ENCODE measurements at places on chromosomes 1 and 21.

GRCh38 chr1:3135744-3136455 lies 66.9 kb downstream of the PRDM16 start:
- DNase-seq = no peak

- DNase-seq = no peak
Observed at GRCh38 chr1:201327687-201328240, 44.5 kb downstream of the PKP1 start.

DNA sequence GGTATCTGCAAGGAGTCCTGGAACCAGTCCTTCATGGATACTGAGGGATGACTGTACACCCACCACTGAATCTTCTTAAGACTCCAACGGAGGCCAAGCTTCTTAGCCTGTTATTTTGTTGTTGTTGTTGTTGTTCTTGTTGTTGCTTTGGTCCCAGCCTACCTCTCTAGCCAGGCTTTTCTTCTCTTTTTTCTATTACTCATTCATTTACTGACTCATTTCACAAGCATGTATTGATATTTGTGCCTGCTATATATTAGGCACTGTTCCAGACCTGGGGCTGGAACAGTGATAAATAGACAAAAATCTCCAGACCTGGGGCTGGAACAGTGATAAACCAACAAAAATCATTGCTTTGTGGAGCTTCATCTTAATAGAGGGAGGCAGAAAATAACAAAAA lies 20.4 kb downstream of the CENPF start:
- no peak for DNase-seq

DNA sequence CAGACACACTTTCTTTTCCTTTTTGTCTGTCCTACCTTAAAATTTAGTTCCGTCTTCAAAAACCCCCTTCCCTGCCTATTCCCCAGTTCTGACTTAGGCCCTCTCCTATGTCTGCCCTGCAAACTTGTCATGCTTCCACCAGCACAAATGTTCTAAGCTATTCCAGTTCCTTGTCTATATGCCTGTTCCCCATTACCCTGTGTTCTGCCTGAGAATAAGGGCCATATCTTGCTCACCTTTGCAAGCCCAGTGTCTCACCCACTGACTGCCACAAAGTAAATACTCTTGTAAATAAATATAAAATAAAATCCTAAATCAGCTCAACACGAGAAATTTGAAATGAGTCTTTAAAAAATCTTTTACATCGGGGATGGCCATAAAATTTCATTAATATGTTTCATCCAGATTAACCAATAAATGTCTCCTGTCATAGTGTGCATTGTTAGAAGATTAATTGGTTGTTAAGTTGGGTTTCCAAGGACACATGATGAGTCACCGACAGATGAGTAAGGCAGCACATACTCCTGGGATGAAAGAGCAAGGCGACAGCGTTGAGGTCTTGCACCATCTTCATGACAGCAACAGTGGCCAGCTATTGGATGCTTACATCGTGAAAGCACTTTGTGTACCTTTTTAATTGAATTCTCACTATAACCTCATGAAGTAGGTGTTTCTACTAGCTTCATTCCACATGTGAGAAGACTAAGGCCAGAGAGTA lies 92.6 kb upstream of the NGF start:
- DNase-seq = no peak

GRCh38 chr1:174200746-174201145 lies 41.4 kb downstream of the RABGAP1L start:
- no peak for DNase-seq

DNA sequence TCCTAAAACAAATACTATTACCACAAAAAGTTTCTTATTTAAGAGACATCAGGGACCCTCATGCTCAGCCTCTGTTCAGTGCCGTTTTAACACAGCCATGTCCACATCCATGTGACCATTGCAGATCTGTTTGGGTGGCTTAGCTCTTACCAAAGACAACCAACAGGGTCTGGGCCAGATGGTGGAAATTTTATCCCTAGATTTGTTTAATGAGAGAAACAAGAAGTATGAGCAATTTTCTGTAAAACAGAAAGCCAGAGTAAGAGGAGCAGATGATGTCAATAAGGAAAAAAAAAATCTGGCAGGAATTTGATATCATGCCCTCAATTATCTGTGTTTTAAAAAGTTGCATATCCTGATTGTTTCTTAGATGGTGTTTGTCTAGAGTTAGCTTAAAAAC lies 299.9 kb downstream of the TM2D1 start:
- no peak for DNase-seq

- DNase-seq = no peak
Observed at GRCh38 chr1:200330741-200331428, 79.0 kb downstream of the ZNF281 start.

DNA sequence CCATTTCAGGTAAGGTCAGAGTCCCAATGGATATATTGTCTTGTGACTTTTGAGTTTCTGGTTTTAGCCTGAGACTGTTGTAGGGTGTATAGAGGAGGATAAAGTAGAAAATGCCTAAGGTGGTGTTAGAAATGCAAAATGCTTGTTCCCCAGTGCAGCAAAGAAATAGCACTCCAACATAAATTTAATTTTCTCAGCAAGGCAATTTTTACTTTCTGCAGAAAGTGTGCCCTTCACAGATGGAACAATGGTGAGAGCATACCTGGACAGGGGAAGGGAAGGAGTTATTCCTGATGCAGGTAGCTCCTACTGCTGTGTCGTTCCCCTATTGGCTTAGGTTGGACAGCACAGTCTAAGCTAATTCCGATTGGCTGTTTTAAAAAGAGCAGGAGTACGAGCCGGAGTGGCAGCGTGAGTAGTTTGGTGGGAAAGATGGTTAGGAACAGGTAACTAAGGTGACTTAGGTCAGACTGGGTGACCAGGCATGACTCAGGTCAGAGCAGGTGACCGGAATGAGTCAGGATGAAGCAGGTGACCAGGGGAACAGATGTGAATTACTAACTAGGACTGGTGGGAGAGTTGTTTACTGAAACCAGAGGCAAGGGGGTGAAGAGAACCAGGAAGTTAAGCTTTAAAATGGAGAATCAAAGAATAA lies 21.5 kb downstream of the SPATA45 start:
- DNase-seq = no peak

GRCh38 chr21:26057477-26058170 lies 112.9 kb downstream of the APP start:
- DNase-seq = no peak

GRCh38 chr1:152878042-152878441 lies at the start of gene SMCP:
SMCP (plus strand) TSS chr1:152878322; CDS start chr1:152884423, 6,101 bp downstream.
- DNase-seq = no peak

- DNase-seq = no peak
Observed at GRCh38 chr1:164953815-164954214, 394.8 kb downstream of the PBX1 start.

DNA sequence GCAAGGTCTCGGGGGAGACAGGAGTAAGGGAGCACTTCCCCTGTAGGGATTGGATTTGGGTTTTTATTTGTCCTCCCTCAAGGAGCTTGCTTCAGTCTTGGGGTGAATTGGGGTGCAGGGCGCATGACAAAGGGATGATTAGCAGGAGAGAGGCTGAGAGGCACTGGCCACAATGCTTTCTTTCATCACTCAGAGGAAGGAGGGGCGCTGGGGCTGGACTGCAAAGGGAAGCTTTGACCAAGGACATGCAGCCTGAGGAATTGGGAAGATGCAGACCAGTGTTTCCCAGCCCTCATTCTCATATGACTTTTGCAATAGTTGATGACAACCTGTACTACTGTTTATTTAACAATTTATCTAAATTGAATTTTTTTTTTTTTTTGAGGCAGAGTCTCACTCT lies 34.1 kb upstream of the PDPN start:
- DNase-seq = no peak

GRCh38 chr1:11501491-11501897 lies 22.5 kb downstream of the DISP3 start:
- DNase-seq = no peak

- DNase-seq = no peak
Observed at GRCh38 chr1:25501235-25502058, 42.0 kb upstream of the LDLRAP1 start.

GRCh38 chr1:234866007-234866866 lies 256.3 kb upstream of the IRF2BP2 start:
- no peak for DNase-seq

- DNase-seq = no peak
Observed at GRCh38 chr1:245978915-245979314, 528.2 kb downstream of the SMYD3 start.

- no peak for DNase-seq
Observed at GRCh38 chr21:45617021-45617921, 26.3 kb upstream of the PCBP3 start.

DNA sequence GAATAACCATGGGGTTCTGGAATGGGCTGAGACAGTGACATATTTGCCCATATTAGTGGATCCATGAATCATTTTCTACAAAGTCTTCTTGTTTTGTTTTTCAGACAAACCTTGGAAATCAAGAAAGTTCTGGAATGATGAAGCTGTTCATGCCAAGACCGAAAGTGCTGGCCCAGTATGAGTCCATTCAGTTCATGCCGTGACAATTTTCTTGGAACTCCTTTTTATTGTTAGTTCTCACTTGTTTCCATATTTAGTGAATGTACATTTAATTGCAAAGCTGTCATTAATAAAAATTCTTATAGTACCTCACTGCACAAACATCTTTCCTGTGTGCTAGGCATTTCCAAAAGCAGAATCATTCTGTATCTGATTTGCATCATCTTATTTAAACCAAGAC lies 100.6 kb upstream of the KCNJ15 start:
- no peak for DNase-seq

DNA sequence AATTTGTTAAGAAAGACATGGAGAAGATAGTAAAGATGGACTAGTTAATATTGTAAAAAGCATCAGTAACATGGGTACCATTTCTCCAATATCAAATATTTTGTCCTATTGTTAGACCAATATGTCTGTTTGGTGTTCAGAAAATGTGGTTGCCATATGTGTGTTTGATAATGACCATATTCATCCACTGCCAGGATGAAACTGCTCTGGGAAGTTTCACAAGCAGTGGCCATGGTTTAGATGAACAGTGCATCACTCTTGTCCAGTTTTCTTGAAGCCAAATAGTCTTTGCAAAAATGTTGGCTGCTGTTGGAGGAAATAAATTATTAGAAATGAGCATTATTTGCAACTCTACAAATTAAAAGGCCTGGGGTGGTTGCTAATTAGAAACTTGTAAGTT lies 333.8 kb downstream of the NUF2 start:
- no peak for DNase-seq

DNA sequence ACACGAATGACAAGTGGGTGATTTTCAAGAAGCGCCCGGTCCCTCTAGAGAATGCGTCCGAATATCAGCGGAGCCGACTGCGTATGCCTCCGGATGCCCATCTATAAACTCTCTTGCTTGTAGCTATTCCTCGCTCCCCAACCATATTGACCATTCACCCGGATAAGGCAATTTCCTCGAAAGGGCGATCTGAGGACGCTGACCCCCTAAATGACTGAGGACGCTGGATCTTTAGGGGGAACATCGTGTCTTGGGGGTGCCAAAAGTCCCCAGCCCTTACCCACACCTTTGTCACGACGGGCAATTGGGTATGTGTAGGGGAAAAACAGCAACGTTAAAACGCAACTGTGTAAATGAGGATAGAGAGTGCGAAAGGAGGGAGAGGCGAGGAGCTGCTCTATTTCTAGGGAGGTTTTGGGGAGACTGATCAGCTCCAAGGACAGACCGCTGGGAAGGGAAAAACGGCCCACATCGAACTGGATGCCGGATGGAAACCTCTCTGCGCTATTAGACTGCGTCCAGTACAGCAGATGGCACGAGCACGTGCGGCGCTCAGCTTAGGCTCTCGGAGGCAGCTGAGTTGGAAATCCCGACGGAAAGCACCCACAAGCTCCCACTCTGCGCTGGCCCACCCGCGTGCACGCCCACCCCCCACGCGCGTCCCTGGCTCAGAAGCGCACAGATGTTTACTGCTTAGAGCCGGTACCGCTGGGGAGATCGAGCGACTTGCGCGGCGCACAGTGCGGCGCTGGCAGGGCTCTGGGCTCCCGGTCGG lies 2.9 kb upstream of the PRRX1 start:
- DNase-seq = no peak

DNA sequence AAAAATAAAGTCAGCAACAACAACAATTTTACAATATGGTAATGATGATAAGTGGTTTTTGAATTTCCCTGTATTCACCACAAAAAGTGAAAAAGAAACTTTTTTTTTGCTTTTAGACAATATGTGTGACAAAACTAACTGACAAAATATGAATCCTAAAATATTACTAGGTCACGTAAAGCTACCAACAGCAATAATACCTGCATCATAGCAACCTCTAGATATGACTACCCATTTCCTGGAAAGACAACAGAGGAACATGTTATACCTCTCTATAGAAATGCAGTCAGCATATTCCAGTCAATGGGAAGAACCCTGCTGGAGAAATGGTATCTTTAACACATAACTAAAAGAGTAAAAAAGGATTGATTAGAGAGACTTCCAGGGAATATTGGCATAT lies 73.7 kb downstream of the PDE4B start:
- no peak for DNase-seq

- DNase-seq = no peak
Observed at GRCh38 chr1:41344708-41345159, 16.5 kb upstream of the FOXO6 start.

GRCh38 chr1:13535227-13535626 lies 21.4 kb upstream of the LRRC38 start:
- DNase-seq = no peak

DNA sequence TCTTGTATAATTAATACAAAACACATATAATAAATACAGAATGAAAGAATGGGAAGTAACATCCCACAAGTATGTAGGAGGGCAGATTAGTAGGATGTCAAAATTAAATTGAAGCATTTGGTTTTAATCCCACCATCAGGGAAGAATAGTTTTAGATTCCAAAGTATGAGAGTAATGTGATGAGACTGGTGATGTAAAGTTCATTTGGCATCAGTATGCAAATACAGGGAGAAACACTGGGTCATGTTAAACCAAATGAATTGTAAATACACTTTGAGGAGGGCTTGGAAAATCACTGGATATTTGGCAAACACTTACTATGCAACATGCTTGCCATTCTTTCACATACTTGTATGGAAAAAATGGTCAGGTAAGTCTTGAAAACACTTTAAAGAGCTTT lies 358.8 kb downstream of the DPYD start:
- no peak for DNase-seq

DNA sequence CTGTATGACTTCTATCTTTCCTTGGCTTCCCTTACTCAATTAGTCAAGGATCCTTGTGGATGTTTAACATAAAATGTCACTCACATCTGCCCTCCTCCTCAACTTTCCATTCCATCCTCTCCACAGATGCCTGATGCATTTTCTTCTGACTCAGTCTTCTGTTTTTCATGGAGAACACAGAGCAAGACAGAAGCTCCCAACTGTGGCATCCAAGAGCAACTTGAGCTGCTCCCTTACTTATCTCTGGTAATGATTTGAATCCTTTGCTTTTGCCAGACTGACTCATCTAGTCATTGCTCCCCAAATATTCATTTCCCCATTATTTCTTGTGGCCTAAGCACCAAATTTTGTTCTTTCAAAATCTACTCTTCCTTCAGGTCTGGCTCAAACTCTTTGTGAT lies 120.6 kb downstream of the LYPLAL1 start:
- no peak for DNase-seq

GRCh38 chr1:15963363-15963967 lies 12.4 kb downstream of the ZBTB17 start:
- DNase-seq = no peak
